Activated CD4-positive, alpha-beta memory T cell treated with anti-CD3 and anti-CD28 coated beads for 36 hours (primary cell): ENCODE measurements at places on chromosomes 2 and 18. TPM values are rescaled to one million over a fixed set of nuclear protein-coding genes. Genes with fewer than 3 reads are reported as not detected.

DNA sequence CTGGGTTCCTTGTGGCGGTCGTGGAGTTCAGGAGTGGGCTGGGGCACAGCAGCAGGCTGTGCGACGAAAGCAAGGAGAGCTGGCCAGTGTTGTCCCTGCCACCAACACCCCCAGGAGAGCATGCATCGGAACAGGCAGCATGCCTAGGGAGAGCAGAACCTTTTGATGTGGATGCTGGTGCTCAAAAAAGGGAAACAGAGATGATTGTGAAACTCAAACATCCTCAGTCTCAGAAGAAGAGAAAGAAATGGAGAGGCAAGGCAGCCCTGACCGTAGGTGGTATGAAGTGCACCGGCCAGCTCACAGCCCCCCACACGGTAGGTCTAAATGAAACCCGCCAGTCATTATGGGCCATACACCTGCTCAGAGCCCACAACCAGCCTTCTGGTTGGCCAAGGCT lies 253.4 kb downstream of the GBX2 start:
- DNase-seq: no peak

The GALNT1 gene
- total RNA-seq: 37.2 TPM

- no peak for DNase-seq
Measured at GRCh38 chr2:129062146-129062912, 743.7 kb upstream of the HS6ST1 start.

DNA sequence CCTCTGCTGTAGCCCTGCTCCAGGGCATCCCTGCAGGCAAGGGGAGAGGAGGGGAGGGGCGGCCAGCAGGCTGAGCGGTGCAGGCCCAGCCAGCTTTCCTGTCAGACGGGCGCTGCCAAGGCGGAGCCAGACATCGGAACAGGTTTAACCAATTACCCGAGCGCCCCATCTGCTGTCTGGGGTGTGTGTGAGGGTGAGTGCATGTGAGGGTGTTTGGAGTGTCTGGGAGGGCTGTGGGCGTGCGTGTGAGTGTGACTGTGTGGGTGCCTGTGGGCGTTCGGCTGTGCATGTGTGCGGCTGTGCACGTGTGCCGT lies 20.0 kb downstream of the EMX1 start:
- no peak for DNase-seq

- DNase-seq: peak; percentile 84
Measured at GRCh38 chr2:43224131-43224570, 2.3 kb downstream of the ZFP36L2 start.

DNA sequence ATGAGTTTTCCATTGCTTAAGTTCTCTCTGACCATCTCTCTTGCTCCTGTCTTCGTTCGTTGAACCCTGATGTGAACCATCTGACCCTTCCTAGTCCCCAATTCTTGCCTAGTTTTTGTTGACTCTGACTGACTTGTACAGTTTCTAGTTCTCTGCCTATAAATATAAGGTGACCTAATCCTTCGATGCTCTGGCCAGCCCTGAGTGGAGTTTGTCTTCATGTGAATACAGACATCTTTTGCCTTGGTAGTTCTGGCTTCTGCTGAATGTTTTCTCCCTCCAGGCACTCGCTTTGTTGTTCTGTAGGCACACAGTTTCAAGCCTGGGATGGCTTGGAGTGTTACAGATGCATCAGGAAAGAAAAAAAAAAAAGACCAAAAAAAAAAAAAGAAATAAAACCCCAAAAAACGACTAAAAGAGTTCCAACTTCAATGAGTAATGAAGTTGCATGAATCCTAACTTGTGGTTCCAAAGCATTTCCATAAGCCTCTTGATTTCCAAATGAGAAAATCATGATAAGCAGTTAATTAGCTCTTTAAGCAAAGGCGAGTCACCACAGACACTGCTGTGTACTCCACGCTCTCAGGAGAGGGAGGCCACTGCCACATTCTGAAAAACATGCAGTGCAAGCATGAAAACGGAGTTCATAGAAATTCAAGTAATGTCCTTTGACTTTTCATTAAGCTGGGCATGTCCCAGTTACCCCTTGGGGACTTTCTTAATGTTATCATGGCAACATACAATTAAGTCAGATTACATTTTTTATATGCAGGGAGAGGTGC lies 165.2 kb downstream of the TDRD15 start:
- no peak for DNase-seq

DNA sequence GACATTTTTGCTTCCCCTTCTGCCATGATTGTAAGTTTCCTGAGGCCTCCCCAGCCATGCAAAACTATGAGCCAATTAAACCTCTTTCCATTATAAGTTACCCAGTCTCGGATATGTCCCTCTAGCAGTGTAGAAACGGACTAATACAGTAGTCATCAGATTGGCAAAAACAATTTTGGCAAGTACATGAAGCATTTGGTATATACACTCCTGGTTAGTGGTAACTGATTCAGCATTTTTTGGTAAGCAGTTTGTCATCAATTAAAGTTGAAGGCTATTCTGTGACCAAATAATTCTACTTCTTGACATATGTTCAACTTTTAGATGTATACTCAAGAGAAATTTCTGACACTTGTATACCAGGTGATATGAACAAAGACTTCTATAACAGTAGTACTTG lies 190.5 kb upstream of the STON1 start:
- DNase-seq: no peak

DNA sequence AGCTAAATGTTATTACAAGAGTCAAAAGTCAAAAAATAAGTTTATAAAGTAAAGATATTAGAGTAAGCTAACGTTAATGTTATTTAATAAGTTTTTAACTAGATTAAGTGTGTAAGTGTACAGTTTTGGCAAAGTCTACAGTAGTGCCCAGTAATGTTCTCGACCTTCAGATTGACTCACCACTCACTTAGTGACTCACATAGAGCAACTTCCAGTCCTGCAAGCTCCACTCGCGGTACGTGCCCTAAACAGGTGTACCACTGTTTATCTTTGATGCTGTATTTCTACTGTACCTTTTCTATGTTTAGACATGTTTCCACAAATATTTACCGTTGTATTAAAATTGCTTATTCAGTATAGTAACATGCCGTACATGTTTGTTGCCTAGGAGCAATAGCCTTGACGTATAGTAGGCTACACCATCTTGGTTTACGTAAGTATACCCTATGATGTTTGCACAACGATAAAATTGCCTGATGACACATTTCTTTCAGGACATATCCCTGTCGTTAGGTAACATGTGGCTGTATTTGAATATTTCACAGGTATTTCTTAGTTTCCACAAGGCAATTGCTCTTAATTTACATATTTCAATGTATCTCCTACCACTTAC lies 1641.9 kb upstream of the PIK3C3 start:
- DNase-seq: no peak

DNA sequence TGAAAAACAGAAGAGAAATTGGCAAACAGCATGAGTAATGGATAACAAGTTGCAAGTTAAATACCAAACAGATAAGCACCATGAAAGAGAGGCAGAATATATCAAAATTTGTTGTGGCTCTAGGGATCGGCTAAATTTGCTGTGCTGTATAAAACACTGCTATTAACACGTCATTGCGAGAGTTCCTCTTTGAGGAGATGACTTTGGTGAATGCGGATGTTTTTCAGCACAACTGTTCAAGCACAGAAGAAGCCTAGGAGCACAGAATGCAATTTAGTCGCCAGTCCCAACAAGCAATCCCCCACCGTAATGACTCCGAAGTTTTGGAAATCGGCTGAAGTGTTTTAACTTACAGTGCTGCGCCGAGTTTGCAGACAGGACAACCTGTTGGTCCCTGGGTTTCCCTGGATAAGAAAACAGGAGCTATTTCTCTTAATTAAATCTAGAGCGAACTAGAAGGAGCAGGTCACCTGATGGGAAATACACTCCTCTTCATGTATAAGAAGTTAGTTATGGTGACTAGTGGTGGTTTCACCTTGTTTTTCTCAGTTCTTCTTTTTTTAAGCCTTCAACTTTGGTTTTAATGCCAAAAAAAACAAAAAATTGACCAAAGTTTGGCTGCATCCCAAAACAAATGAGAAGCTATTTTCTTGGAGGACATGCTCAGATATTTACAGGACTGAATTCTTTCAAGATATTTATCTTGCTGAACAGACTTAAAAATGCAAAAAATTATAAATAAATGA lies 454.1 kb upstream of the SALL3 start:
- DNase-seq: no peak

- DNase-seq: no peak
Measured at GRCh38 chr18:7307030-7307429, 76.1 kb downstream of the LRRC30 start.

DNA sequence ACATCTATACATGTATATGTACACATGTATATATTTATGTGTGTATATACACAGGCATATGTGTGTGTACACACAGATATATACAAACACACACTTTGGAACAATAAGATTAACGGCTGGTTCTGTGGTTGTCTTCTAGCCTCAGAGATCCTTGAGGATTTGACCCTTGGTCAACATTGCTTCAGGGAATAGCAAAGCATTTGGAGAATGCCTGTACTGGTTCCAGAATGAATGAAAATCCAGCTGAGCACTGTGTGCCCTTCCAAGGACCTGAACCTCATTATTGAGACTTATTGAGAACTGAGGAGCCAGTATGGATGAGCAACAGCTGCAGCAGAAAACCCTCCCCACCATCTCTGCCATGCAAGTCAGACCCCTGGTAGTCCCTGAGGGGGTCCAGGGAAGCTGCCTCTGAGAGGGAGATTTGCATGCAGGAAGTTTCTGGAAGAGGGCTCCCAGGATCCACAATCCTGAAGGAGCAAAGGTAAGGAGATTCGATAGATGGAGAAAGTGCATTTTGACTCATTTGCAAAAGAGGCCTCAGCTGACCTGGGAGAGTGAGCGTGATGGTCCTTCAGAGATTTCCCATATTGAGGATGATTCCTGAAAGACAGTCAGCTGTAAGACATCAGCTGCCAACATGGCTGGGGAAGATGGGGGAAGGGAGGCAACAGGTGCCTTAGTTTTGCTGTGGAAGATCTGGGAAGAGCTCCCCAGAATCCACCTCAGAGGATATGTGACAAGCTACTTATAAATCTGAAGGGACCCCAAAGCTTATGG lies 166.6 kb upstream of the NCKAP5 start:
- DNase-seq: no peak

The ZSWIM2 gene
- not detected for total RNA-seq

- DNase-seq: no peak
Measured at GRCh38 chr2:57373530-57373929, 673.1 kb upstream of the VRK2 start.

- DNase-seq: no peak
Measured at GRCh38 chr2:122132147-122132691, 376.8 kb downstream of the TSN start.

DNA sequence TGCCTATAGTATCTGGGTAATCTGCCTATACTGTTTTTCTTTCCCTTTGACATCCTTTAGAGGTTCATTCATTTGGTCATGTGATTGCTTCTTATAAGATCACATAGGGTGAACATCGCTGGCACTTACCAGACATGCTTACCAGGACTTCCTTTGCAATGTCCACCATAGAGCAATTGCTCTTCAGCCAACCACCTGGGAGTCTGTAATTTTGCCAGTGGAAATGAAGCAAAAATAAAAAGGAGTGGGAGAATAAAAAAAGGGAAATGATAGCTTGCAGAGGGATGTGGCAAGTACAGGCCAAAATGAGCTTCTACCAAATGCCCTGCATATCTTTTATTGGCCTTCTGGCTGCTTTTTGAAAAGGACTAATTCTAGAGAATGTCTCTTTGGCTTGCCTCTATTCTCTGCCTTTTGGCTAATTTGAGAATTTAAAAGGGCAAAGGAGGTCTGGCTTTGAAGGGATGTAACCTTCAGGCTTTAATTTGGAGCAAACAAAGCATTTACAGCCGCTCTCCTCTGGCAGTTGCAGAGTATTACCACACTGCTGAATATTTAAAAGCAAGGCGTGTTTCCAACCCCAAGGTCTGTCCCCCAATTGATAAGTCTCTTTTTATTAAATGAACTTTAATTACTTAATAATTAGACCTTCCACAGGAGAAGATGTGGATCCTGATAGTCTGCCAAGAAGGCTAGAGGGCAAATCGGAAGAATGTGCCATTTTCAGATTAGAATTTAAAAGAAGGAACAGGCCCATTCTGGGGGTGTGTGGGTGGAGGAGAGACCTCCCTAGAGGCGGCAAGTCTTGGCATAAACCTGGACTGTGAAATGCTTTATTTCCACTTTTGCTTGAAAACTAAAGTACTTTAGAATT lies 557.9 kb downstream of the DCC start:
- DNase-seq: no peak

- DNase-seq: no peak
Measured at GRCh38 chr2:6739547-6739946, 126.2 kb downstream of the CMPK2 start.

The CNNM4 gene
- total RNA-seq: 8.2 TPM

The ST8SIA3 gene
- total RNA-seq: not detected

GRCh38 chr18:79434607-79435401 lies 39.1 kb downstream of the NFATC1 start:
- DNase-seq: no peak

The NT5DC4 gene
- total RNA-seq: not detected

- DNase-seq: no peak
Measured at GRCh38 chr2:117786520-117786919, 28.0 kb upstream of the DDX18 start.

The CFC1 gene
- not detected for total RNA-seq

The C1D gene
- total RNA-seq: 23.1 TPM

The SKA1 gene
- 44.2 TPM for total RNA-seq

The DAW1 gene
- not detected for total RNA-seq

The FLACC1 gene
- 0.67 TPM for total RNA-seq

DNA sequence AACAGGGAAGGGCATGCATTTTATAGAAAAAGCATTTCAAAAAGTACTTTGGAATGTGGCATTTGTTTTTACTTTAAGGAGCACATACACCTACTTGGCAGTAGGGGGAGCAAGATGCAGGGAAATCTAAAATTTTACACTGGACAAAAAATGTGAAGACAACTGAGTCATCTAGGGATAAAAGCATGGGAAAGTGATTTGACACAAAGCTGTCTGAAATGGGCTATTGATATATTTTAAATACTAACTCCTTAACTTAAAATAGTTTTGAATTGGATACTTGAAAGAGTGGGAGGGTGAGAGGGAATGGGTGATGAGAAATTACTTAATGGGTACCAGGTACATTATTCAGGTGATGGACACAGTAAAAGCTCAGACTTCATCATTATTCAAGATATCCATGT lies 15.8 kb downstream of the TMEM200C start:
- no peak for DNase-seq

The UPP2 gene
- not detected for total RNA-seq

DNA sequence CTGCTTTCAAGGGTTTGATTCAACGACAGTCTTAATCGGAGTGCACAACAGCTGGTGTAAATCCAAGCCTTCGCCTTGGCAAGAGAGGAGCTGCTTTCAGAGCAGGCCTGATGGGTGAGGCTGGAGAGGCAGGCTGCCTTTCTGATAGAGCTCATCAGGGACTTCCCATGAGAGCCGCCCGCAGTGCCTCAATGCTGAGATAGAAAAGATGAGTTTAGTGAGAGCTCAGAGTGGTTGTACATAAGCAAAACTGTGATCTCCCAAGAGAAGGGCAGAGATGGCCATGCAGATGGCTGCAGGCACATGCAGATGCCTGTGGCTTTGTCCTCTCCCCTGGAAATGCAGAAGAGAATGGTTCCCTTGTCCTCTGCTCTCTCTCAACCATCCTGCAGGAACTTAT lies 122.1 kb downstream of the ARL4C start:
- DNase-seq: no peak

- DNase-seq: no peak
Measured at GRCh38 chr2:183035954-183036669, 2.1 kb downstream of the NCKAP1 start.
